ENCODE measurements at places on chromosomes 3 and 15.
A peak's percentile ranks its signal among the peaks of the same experiment; 100 is the strongest.

GRCh38 chr3:196868297-196868661, 559 bp downstream of the SENP5 start:
- DNase-seq: peak; percentile 33

- no peak for DNase-seq
Measured at GRCh38 chr3:73327052-73327451, 265.6 kb downstream of the EBLN2 start.

DNA sequence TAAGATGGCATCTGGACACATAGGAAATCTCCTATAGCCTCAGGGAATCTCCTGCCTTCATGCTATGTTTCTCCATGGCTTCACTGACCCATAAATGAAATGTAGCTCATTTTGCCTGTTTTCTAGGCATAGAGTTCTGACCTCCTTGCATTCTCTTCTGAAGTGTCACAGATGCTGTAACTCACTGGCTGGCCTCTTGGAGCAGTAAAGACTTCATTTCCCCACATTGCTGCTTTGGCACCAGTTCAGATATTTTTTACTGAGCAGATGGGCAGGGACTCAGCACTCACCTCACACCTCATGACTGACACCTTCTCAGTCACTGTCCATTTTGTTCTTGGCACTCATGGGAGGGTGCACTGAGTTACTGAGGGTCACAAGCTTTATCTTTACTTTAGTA, 286.7 kb upstream of the TGFBR2 start:
- peak; percentile 30 for DNase-seq

DNA sequence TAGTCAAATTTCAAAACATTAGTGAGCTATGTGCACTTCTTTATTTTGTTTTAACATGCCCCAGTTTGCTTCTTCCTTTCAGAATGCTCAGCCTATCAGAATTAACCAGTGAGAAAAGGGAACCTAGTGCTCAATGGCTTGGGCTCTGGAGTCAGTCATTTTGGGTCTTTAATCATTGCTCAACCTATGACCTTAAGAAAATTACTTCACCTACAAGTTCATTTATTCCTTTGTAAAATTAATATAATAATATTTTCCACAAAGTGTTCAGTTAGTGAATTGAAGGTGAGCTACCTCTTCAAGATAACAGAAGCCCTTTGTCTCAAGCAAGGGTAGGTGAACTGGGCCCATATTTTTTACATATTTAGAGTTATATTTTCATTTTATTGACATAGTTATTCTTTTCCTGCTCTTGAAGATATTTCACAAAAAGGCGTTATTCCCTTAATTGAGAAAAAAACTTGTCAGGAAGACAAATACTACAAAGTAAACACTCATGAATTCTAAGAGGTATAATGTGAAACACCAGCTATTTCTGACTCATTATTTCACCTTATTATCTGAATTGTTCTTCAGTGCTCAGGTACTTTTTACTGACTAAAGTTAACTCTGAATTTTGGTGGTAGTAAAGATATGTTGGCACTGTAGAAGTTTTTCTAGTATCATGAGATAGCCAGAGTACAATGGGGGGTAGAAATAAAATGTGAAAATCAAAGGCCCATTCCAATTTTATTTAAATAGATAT, 415.5 kb downstream of the NAALADL2 start:
- DNase-seq: no peak

DNA sequence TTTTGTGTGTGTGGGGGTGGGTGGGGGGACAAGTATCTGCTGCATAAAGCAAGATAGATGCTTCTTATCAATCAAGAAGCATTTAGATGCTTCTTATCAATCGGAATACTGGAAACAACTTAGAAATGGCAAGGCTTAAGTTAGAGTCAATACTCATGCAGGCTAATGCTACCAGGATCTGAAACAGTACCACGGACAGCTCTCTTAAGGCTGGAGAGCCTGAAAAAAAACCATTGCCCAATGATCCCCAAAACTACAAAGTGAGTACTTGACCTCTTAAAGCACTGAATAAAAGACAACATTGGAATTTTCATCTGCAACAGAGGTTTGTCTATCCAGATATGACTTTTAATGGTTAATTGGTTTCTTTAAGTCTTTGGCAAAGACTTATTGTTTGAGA, 262.3 kb downstream of the GAP43 start:
- DNase-seq: no peak

DNA sequence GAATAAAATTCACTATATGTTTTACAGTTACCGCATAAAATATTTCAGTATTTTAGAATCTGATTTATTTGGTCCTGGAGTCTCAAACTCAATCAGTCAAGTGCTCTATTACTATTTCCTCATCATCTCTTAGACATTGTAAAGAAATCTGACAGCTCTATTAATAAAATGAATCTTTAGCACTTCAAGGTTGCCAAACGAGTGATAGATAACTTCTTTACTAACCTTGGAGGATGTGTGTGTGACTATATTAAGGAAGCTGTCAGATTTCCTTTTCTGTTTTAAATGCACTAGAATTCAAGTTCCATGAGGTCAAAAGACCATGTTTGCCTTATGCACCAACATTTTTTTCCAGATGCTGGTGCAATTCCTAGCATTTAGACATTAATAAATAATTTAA, 389.8 kb upstream of the AZI2 start:
- DNase-seq: no peak

- no peak for DNase-seq
Measured at GRCh38 chr15:68699881-68700454, 120.7 kb downstream of the ANP32A start.

- DNase-seq: peak; percentile 77
Measured at GRCh38 chr3:137970914-137971831, 38.8 kb upstream of the CLDN18 start.

DNA sequence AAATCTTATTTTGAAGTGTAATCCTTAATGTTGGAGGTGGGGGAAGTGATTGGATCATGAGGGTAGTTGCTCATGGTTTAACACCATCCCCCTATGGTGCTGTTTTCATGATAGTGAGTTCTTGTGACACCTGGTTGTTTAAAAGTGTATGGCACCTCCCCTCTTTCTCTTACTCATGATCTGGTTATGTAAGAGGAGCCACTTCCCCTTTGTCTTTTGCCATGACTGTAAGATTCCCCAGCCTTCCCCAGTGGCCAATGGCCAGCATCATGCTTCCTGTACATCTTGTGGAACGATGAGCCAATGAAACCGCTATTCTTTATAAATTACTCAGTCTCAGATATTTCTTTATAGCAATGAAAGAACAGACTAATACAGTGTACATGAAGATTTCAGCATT, 39.8 kb upstream of the GMNC start:
- no peak for DNase-seq

DNA sequence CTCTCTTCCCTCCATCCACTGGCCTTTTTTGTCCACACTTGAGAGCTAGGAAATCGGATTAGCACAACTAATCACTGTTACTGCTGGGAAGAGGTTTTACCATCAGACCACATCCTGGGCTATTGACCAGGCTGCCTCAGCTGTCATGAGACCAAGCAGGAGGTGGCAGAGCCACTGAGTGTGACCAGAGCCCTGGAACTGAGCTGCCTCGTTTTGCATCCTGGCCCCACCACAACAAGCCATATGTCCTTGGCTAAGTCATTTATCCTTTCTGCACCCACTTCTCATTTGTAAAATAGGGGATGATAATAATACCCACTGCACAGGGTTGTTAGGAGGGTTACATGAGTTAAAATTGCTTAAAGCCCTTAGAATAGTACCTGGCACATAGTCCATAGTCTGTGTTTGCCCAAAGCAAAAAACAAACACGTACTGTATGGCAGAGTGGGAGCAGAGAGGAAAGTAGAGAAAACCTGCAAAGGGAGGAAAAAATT, 34.1 kb downstream of the TMEM158 start:
- no peak for DNase-seq

DNA sequence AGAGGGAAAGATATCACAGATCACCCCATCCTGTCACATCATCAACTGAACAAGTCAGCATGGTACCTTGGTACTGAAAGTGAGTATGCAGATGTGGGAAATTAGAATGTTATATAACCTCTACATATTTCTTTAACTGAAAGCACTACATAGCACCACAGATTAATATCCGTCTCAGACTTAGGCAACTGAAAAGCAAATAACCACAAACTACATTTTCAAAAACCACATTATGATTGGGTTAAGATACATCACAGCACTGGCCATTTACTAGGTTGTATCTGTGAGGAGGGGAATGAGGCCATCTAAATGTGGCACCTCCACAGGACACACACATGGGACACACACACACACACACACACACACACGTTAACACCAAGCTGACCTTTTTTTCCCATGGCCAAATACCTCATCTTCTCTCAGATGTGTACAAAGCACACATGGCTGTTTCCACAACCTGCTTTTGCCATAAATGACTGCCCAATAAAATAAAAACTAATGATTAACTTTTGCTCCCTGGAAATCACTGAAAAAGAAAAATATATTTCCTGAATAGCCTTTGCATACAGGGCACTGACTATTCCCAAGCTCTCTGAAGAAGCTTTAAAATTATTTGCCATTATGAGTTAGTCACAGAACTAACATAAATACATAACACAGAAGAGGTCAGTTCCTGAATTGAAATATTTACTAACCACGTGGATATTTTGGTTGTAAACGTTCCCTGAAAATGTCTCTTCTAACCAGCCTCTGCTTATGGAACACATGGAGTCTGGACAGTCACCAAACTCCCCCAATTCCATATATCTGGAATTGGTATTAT, 60.1 kb downstream of the SUMF1 start:
- no peak for DNase-seq

- no peak for DNase-seq
Measured at GRCh38 chr3:117626577-117626976, 917.0 kb downstream of the TUSC7 start.

- peak; percentile 15 for DNase-seq
Measured at GRCh38 chr15:80418892-80419537, 14.8 kb downstream of the ARNT2 start.

GRCh38 chr3:127857333-127857732, 35.0 kb upstream of the MGLL start:
- DNase-seq: no peak

GRCh38 chr3:42269647-42270046, 3.7 kb upstream of the CCK start:
- no peak for DNase-seq

GRCh38 chr3:50573566-50574443, 4.5 kb downstream of the HEMK1 start:
- peak; percentile 86 for DNase-seq

GRCh38 chr3:141448606-141449220, 38.1 kb upstream of the RASA2 start:
- no peak for DNase-seq

DNA sequence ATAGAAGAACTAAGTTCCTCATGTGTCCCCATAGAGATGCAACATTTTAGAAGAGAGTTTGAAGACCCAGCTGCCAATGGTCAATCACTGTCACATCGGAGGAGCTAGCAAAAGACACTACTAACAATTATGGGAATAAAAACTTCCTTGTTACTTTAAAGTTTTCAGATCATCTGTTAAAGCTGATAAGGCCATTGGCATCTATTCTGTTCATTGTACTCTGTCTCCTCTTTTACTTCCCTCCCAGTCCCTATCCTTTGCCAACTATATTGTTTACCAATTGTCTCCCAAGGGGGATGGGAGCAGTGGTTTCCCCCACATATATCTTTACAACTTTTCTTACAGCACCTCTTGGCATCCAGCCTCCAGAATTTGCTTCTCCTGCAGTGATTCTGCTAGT, 81.0 kb downstream of the FAM174B start:
- DNase-seq: no peak

DNA sequence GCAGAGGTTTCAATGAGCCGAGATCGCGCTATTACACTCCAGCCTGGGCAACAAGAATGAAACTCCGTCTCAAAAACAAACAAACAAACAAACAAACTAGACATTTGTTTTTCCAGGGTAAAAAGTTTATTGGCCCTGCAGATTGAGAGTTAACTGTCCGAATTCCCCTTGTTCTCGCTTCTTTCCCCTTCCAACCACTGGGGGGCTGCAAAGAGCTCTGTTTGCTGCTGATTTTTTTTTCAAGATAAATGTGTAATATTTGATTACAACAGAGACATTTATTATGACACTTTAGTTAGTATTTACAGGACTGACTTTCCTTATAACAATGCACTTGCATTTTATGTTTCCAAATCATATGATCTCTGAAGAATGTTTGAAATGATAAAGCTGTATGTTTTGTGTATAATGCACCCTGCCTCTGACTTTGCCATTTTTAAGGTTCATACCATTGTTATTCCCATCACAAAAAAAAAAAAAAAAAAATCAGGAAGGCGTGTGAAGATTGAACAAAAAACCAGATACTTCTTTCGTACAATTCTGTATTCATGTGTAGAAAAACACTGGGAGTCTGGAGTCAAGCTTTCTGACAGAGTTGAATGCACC, 2.8 kb downstream of the CLSTN2 start:
- DNase-seq: peak; percentile 32

DNA sequence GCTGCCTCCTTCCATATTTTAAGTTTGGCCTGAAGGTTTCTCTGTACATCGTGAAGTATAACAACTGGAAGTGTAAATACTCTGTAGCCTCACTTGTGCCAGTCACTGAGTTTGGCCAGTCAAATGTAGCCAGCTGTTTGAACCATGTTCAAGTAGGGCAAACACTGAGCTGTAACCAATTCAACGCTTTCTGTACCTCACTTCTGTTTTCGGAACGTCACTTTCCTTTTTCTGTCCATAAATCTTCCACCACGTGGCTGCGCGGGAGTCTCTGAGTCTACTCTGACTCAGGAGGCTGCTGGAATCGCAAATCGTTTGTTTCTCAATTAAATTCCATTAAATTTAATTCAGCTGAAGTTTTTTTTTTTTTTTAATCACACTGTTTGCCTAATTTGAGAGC, 88.8 kb upstream of the RARB start:
- no peak for DNase-seq

DNA sequence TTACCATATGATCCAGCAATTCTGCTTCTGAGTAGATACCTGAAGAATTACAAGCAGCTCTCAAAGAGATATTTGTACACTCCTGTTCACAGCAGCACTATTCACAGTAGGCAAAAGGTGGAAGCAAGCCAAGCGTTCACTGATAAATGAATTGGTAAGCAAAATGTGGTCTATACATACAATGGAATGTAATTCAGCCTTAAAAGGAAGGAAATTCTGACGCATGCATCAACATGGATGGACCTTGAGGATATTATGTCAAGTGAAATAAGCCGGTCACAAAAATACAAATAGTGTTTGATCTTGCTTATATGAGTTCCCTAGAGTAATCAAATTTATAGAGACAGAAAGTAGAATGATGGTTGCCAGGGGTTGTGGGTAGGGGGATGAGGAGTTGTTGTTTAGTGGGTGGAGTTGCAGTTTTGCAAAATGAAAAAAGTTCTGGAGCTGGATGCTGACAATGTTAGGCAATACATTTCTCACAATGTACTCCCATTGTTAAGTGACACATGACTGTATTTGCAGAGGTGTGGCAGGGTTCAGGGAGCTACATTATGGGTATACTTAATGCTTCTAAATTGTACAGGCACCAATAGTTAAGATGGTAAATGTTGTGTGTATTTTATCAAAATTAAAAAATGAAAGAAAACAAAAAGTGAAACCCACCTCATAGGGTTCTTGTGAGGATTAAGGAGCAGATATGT, 26.7 kb downstream of the SLC6A1 start:
- no peak for DNase-seq

GRCh38 chr3:182284793-182285192, 508.5 kb upstream of the ATP11B start:
- DNase-seq: no peak

GRCh38 chr3:73401059-73401458, 223.7 kb downstream of the PDZRN3 start:
- no peak for DNase-seq

GRCh38 chr3:15724446-15724845, 73.3 kb downstream of the ANKRD28 start:
- no peak for DNase-seq

- no peak for DNase-seq
Measured at GRCh38 chr3:153257673-153258351, 95.8 kb downstream of the RAP2B start.
